Psoas muscle (tissue), 8 donors: ENCODE measurements at places on chromosomes 7 and 10. TPM values are rescaled to one million over a fixed set of nuclear protein-coding genes. Genes with fewer than 3 reads are reported as not detected.

DNA sequence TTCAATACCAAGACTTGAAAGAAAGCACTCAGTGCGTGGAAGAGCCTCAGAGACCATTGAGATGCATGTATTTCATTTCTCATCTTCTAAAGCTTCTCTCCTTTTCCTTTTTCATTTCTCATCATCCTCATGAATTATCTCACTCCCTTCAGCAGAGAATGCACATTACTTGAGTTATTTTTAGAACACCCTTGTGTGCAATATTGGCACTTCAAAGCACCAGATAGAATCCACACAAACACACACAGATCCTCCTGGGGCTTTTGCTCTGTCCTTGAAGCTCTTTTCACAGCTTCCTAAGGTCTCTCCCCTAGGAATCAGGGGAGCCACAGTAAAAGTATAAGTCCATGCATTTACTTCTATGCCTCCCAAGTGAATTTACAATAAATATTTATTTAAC is 18.3 kb downstream of the DGKI start:
- H3K27ac ChIP-seq: no peak overlapping the region
- DNase-seq: no peak
- H3K4me3 ChIP-seq: no peak overlapping the region
- H3K36me3 ChIP-seq: no peaks in the 10 kb centered on the region
- H3K4me1 ChIP-seq: no peaks in the 10 kb centered on the region

DNA sequence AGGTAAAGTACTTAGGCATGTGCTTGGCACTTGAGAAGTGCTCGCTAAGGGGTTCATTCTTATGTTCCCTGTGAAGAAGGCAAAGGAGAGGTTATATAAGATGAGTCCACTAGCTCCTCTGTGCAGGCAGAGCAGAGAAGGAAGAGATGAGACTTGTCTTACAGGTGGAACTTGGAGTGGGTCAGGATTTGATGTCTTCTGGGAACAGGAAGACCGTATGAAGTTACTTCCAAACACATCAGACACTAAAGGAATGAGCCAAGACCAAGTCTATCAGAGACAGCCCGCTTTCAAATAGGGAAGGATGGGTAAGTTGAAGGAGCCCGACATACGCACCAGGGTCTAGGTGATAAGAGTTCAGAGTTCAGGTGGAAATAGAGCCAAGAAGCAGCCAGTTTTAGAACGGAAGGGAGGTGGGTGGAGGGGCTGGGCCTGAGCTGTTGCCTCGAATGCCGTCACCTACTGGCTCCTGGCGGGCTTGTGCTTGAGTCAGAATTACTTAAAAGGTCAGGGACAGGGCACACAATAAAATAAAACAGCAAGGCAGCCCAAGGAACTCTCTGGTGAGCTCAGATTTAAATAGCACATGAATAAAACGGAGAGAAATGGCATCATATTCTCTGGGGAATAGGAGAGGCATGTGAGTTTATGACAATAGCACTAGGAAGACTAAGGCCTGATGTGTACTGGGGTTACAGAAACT is 56.1 kb upstream of the GRB10 start:
- no peaks in the 10 kb centered on the region for H3K36me3 ChIP-seq
- peaks cover 4% of the 10 kb centered on the region for H3K4me1 ChIP-seq
- peak; percentile 71 for DNase-seq
- H3K27me3 ChIP-seq: no peaks in the 10 kb centered on the region
- H3K27ac ChIP-seq: peak overlapping the region; percentile 59

HMX3 gene
- total RNA-seq: not detected

LRIT1 gene
- total RNA-seq: not detected

GRCh38 chr7:101817471-101818286 is at the start of gene CUX1:
Gene CUX1, plus strand, starts transcription at chr7:101817626. Its CDS starts 14 bp downstream, at chr7:101817640.
- DNase-seq: peak; percentile 26
- no peaks in the 10 kb centered on the region for H3K36me3 ChIP-seq
- peaks cover 23% of the 10 kb centered on the region for H3K4me1 ChIP-seq
- no peaks in the 10 kb centered on the region for H3K27me3 ChIP-seq

SNX8 gene
- total RNA-seq: 18.7 TPM

GRCh38 chr7:98286701-98287485 is 5.4 kb downstream of the BRI3 start:
- H3K27ac ChIP-seq: peak overlapping the region; percentile 99
- peaks cover 62% of the 10 kb centered on the region for H3K4me1 ChIP-seq
- no peaks in the 10 kb centered on the region for H3K27me3 ChIP-seq
- peak; percentile 68 for DNase-seq
- H3K4me3 ChIP-seq: peak overlapping the region; percentile 90

- H3K4me1 ChIP-seq: no peaks in the 10 kb centered on the region
- DNase-seq: no peak
- no peaks in the 10 kb centered on the region for H3K36me3 ChIP-seq
Observed at GRCh38 chr10:104072786-104073185, 12.9 kb downstream of the COL17A1 start.

DNA sequence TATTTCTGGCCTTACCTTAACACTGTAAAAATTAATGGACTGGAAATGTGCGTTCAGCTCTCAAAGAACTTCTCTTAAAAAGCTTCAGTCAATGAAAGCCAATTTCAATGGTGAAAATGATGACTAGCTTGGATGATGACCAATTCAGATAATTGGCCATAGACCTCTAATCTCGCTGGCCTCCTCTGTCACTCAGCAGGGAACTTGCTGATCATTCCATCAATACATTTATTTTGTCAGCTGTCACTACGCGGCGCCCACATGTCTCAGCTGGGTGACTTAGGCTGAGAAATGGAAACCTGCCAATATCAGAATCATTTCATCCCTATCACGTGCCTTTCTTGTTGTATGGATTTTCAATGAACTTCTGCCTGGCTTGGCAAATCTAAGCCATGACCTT is 673.0 kb upstream of the AUTS2 start:
- H3K27me3 ChIP-seq: peaks cover 4% of the 10 kb centered on the region
- H3K4me3 ChIP-seq: no peak overlapping the region
- no peak for DNase-seq
- H3K27ac ChIP-seq: no peak overlapping the region

- H3K4me1 ChIP-seq: peaks cover 8% of the 10 kb centered on the region
- H3K27ac ChIP-seq: no peak overlapping the region
- no peak overlapping the region for H3K4me3 ChIP-seq
- H3K36me3 ChIP-seq: peaks cover 48% of the 10 kb centered on the region
- H3K27me3 ChIP-seq: no peaks in the 10 kb centered on the region
Observed at GRCh38 chr7:152103066-152103465, 77.6 kb downstream of the GALNT11 start.
